ENCODE measurements at places on chromosomes 1 and 21.

- no peak for DNase-seq
Observed at GRCh38 chr1:8516793-8517556, 199.1 kb downstream of the SLC45A1 start.

- peak; percentile 89 for DNase-seq
Observed at GRCh38 chr1:201850053-201850397, 21.1 kb downstream of the IPO9 start.

GRCh38 chr1:161162806-161163205 lies 3.4 kb upstream of the PPOX start:
- DNase-seq = no peak

GRCh38 chr1:47932743-47933142 lies 64.4 kb downstream of the TRABD2B start:
- DNase-seq = no peak

DNA sequence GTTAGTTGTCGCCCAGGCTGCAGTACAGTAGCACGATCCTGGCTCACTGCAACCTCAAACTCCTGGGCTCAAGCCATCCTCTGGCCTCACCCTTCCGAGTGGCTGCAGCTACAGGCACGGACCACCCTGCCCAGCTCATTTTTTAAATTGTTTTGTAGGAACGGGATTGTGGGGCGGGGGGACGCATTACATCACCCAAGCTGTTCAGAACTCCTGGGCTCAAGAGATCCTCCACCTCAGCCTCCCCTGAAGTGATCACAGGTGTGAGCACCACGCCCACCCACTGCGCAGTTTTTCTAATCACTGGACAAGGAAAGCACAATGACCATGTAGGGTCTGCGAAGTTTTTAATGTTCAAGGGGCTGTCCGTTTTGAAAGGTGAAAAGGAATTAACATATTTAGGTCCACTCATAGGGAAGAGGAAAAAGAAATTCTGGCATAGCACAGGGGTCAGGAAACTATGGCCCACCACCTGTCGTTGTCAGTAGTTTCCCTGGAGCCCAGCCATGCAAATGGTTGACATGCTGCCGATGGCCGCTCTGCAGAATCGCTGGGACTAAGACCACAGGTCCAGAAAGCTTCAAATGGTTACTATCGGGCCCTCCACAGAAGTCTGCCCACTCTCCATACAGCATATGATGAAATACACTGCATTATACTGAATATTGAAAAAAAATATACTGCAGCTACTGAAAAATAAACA lies 26.0 kb downstream of the SETD4 start:
- DNase-seq = no peak

- DNase-seq = no peak
Observed at GRCh38 chr1:232912845-232913580, 37.4 kb upstream of the NTPCR start.

DNA sequence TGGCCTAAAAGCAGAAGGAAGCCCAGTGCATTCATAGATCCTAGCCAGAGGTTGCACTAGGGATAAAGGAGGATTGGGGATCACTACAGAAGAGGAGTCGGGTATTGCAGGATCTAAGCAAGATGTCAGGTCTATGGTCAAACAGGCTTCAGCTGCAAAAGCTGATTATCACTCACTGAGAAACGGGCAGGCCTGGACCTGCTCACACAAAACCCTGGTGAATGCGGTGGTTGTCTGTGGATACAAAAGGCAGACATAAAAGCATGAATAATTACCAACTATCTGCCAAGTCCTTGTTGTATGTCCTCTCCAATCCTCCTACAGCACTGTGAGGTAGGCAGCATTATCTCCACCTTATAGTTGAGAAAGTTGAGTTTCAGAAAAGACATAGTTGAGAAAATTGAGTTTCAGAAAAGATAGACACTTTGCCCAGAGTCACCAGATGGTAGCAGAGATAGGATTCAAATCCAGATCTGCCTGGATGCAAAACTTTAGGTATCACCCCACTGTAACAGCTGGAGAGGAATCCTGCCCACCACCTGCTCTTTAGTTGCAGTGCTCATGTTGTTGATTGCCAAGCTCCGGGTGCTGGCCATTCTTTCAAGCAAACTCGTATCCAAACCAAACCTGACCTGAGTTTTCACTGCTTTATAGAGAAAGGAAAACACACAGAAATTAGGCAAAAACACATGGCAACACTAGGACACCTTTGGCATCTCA lies 49.6 kb upstream of the HOOK1 start:
- no peak for DNase-seq

DNA sequence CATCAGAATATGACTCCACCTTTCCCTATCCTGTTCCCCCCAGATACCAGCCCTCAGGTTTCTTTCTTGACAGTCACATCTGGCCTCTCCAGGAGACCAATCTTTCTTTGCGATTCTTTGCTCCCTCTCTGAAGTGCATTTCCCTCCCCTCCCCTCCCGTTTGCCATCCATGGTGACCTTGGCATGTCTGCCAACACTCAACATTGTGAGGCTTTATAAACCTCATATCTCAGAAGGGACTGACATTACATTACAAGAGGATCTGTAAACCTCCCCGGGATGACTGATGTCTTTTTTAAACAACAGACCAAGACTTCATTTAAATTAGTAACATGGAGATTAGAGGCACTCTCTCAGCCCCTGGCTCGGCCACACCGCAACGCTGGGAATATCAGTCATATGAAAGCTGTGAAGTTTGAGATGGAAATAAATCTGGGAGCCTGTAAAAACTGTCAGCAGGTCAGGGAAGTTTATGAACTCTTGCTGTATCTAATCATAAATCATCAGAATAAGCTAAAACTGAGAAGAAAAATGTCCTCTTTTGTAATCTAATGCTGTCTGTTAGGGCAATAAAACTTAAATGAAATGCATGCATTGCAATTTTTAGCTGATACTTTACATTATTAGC lies 401.7 kb upstream of the PROX1 start:
- no peak for DNase-seq

DNA sequence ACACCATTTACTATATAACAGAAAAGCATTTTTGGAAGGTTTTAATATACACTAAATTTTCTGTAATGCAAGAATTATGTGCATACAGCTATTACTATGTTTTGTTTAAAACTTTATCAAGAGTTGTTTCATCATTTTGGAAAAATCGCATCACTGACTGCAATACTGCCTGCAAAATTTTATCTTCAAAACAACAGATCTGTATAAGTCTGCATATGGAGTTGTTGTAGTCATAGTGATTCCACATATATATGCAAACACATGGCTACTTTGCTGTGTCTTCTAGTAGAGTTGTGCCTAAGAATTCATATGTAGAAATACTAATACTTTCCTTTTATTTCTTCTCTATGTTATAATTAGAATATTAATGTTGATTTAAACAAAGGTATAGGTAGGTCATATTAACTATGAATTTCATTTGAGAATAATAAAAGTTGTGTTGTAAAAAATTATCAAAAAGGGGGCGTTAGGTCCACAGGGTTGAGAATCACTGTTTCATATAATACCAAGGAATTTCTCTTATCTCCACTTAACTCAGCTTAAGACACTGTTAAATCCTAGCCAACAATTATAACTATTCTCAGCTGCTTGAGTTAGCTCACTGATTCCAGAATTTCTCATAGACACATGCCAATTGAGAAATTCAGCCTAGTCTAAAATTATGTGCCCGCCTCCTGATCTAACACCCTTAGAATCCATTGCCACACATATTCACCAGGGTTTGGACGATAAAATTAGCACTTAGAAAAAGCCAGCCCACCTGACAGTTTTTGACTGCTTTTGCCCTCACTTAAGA lies 22.9 kb upstream of the LAMC1 start:
- no peak for DNase-seq

GRCh38 chr21:27329255-27329851 lies 362.5 kb upstream of the ADAMTS5 start:
- DNase-seq = peak; percentile 89

- DNase-seq = no peak
Observed at GRCh38 chr1:30768830-30769718, 11.5 kb upstream of the LAPTM5 start.

GRCh38 chr1:228390649-228391048 lies 16.0 kb downstream of the TRIM11 start:
- no peak for DNase-seq

DNA sequence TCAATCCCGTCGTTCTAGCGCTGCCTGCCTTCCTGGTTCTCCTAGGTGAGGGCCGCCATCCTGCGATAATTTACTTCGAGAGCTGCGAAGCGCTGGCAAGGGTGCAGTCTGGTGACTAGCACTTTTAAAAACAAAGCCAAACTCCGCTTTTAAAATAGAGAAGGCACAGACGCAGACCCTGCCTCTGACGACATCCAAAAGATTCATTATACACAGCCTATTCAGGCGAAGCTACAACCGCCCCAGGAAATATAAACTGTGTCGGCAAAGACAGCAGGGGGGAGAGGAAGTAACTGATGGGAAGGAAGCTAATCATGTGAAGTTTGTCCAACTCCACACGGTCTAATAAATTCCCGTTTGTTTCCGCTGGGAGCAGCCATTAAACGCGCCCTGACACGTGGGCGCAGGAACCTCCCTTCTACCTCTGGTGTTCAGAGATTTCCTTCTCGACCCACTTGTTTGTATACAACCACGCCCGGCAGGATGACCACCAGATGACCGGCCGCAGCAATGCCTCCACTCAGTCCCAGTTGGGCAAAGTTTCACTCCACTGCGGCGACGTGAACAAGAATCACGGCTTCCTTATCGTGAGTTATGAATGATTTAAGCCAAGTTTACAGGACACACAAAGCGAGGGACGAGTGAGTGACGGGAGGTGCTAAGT lies 1.3 kb downstream of the GNG12 start:
- DNase-seq = peak; percentile 84

DNA sequence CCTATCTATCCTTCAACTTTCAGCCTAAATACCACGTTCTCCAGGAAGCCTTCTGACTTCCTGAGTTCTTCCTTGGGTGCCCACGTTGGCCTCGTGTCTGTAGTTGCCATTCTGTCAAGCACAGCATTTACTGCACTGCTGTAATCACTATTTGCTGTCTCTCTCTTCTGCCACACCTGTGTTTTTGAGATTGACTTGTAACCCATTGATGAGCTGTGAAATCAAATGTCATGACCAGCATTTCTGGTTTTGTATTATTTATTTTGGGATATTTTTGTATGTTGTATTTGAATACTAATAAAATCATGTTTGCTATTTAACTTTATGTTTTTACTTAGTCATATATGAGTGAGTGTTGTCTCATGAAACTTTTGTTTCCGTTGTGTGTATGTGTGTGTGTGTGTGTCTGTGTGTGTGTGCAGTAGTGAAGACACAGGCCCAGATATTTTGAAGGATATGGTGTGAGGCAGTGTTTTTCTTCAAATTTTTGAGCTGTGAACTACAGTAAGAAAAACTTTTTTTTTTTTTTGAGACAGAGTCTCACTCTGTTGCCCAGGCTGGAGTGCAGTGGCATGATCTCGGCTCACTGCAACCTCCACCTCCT lies 126.2 kb upstream of the SERBP1 start:
- DNase-seq = no peak

- DNase-seq = no peak
Observed at GRCh38 chr1:159866066-159866465, 3.6 kb upstream of the VSIG8 start.

DNA sequence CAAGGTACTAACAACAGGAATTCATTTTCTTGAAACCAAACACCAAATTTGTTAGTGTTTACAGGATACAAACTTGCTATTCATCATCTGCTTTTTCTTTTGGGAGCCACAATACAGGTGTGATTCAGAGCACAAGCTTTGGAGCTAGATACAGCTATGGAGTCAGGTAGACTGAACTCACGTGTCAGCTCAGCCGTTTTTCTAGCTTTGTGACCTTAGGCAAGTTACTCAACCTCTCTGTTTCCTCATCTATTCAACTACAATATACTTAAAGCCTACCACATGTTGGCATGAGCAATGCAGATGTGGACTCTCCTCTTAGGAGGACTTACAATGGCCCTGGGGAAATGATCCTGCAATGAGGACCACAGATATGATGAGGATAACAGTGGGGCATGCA lies 6.3 kb downstream of the HTR1D start:
- DNase-seq = no peak

GRCh38 chr1:19057784-19058475 lies 101.5 kb upstream of the IFFO2 start:
- no peak for DNase-seq

- DNase-seq = no peak
Observed at GRCh38 chr1:25123551-25123950, 108.8 kb downstream of the SYF2 start.

DNA sequence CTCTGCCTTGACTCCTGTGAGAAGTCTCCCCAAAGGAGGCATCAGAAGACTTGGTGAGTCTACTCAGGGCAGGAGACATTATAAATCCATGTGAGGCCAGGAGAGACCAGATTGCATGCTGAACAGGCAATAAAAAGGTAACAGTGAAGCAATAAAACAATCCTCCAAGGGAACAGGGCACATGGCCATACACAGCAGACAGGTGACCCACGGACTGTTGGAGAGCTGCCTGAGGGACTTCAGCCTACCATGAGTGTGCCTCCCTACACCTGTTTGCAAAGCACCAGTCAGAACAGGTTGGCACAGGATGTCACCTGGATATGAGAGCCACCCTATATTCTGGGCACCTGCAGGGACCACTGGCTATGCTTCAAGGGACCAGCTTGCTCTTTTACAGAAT lies 67.6 kb downstream of the MAB21L3 start:
- no peak for DNase-seq

DNA sequence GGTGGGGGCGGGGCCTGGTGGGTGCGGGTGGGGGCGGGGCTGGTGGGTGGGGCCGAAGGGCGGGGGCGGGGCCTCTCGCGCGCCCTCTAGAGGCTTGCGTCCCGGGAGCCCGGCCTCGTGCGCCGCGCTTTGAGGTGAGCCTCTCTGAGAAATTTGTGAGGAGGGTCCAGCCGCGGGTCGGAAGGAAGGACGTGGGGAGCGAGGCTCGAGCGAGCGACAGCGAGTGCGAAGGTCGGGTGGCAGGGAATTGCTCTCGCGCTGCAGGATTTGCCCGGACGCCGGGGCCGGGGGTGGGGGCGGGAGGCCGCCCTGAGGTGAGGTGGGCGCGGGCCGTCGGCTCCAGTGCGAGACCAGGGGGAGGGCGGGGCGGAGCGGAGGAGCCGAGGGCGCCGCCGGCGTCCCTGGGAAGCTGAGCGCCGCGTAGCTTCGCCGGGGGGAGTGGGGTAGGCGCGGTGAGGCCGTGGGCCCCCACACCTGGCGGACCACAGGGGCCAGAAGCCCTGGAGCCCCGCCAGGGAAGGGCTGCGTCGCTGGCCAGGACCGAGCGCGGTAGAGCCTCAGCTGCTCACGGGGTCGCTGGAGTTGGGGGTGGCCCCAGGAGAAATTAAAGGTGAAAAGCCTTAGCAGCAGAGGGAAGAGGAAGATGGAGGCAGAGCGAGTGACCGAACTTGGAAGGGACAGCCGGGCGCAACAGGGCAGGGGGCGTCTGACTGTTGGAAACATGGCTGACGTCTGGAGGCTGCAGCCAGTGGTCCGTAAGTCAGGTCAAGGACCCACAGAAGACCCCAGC lies 754 bp upstream of the LSS start:
- no peak for DNase-seq

GRCh38 chr1:220031287-220031686 lies 15.0 kb downstream of the EPRS1 start:
- no peak for DNase-seq

DNA sequence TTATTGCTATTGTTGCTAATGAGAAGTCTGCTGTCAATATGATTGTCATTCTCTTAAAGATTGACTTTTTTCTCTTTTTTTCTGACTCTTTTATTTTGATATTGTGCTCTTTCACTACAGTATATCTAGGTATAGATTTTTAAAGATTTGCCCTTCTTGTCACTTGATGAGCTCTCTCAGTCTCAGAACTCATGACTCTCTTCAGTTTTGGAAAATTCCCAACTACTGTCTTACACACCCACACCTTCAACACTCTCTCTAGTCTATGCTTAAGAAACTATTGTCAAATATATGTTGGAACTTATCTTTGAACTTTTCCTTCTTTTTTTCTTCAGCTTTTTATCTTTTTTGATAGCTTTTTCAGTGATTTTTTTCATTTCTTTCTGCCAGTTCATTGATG lies 50.6 kb downstream of the LMO4 start:
- DNase-seq = no peak
